Left ventricle myocardium superior (tissue), 1 donor: ENCODE measurements at places on chromosomes 5 and 9. TPM values are rescaled to one million over a fixed set of nuclear protein-coding genes. Genes with fewer than 3 reads are reported as not detected.

RETREG1 gene
- total RNA-seq, result 202 TPM

NUTM2G gene
- total RNA-seq, result not detected

GABRA6 gene
- not detected for total RNA-seq

IDNK gene
- total RNA-seq, result 3.3 TPM

B4GALT7 gene
- total RNA-seq, result 15.4 TPM

FREM1 gene
- total RNA-seq, result 2.7 TPM

SELENOP gene
- 297 TPM for total RNA-seq

PPP2R2B gene
- 0.12 TPM for total RNA-seq

COL5A1 gene
- 14.8 TPM for total RNA-seq

SRA1 gene
- 27.4 TPM for total RNA-seq

RASGEF1C gene
- total RNA-seq, result 0.40 TPM
